ENCODE measurements at places on chromosomes 4 and X. TPM values are rescaled to one million over a fixed set of nuclear protein-coding genes. Genes with fewer than 3 reads are reported as not detected.
A peak's percentile ranks its signal among the peaks of the same experiment; 100 is the strongest.

DNA sequence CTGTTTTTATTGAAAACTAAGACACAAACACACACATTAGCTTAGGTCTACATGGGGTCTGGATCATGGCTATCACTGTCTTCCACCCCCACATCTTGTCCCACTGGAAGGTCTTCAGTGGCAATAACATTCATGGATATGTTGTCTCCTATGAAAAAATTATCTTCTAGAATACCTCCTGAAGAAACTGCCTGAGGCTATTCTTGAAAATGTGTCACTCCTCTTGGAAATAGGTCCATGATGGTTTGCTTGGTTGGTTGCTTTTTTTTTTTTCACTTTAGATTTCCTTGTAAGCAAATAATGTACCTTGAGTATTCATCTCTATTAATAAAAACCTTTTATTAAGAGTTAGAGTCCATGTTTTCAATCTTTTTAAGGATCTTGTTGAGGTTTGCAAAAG is 195.3 kb upstream of the PDE5A start:
- DNase-seq, result no peak

- DNase-seq, result no peak
Measured at GRCh38 chrX:120023259-120023658, 54.2 kb downstream of the RHOXF2B start.

DNA sequence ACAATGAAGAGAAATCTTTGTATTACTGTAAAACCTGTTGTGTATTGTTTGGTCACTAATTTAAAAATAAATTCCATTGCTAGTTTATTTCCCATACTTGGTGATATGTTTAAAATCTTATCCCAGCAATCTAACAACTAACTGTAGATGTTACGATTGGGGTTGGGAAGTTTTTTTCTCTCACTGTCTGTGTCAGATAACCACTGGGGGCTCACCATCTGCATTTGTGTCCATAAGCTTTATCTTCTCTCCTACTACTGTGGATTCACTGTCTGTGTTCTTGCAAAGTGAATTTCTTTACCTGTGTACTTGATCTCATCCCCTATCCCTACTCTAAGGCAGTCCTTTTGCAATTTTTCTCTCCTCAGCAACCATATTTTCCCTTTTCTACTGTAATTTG is 81.3 kb downstream of the STIM2 start:
- DNase-seq, result no peak

GRCh38 chr4:24973747-24974601 is 56.8 kb downstream of the LGI2 start:
- DNase-seq, result no peak

DNA sequence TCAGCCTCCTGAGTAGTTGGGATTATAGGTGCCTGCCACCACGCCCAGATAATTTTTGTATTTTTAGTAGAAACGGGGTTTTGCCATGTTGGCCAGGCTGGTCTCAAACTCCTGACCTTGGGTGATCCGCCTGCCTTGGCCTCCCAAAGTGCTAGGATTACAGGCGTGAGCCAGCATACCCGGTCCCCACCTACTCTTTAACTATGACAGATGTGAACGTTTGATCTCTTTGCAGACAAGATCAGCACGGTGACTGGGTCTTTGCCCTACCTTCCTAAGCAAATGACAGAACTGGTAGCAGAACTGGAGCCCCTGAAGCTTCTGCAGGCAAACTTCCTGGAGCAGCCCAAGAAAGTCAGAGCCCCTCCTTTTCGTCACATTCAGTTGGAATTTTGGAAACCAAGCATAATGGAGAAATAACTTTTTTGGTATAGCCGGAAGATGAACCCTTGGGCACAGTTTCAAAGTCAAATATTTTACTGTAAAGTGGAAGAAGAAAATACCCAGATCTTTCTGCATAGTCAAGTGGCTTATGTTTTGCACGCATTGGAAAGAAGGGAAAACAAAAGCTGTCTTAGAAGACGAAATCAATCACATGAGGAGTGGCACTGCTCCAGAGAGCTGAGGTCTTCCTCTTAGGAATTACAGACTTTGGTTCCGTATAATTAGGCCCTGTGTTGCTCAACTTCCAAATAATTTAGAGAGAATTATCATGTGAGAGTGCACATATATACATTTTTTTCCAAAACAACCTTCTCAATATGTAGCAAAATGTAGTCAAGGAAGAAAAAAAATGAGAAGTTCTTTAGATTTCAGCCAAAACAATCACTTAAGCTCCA is 90.6 kb downstream of the SORBS2 start:
- peak; percentile 43 for DNase-seq

DNA sequence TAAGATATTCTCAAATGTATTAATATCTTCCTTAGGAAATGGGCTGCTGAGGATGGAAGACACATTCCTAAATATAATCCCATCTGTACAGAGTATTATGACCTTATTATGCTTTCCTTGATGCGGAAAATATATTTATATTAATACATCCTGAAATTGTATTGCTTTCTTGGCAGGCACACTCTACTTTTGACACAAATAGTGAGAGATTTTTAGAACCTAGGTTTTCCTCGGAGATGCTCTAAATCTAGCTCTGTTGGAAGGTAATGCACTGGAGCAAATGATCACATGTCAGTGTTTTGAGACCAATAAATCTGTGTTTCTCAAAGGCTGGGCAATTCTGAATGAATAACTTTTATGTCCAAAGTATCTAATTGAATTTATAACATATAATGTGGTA is 94.3 kb upstream of the MAGEC2 start:
- no peak for DNase-seq

DNA sequence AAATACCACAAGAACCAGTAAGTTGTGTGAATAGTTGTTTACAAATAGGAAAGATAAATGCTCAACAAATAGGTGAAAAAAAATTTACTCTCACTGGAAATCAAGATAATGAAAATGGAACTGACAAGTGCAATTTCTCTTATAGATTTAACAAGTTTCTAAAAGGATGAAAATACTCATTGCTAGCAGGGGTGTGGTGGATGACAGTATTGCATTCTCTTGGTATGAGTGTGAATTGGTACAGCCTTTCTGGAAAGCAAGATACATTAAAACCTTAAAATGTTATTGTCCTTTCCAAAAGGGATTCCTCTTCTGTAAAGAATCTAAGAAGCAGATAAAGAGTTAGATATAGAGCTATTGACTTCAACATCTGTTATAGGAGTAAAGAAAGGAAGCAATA is 240.0 kb upstream of the RPS6KA3 start:
- DNase-seq, result no peak

- no peak for DNase-seq
Measured at GRCh38 chrX:17456526-17456925, 81.5 kb downstream of the NHS start.

GRCh38 chr4:120733968-120734367 is 188.6 kb downstream of the PRDM5 start:
- no peak for DNase-seq

GRCh38 chrX:70026112-70026850 is 23.5 kb downstream of the AWAT2 start:
- DNase-seq, result no peak

DNA sequence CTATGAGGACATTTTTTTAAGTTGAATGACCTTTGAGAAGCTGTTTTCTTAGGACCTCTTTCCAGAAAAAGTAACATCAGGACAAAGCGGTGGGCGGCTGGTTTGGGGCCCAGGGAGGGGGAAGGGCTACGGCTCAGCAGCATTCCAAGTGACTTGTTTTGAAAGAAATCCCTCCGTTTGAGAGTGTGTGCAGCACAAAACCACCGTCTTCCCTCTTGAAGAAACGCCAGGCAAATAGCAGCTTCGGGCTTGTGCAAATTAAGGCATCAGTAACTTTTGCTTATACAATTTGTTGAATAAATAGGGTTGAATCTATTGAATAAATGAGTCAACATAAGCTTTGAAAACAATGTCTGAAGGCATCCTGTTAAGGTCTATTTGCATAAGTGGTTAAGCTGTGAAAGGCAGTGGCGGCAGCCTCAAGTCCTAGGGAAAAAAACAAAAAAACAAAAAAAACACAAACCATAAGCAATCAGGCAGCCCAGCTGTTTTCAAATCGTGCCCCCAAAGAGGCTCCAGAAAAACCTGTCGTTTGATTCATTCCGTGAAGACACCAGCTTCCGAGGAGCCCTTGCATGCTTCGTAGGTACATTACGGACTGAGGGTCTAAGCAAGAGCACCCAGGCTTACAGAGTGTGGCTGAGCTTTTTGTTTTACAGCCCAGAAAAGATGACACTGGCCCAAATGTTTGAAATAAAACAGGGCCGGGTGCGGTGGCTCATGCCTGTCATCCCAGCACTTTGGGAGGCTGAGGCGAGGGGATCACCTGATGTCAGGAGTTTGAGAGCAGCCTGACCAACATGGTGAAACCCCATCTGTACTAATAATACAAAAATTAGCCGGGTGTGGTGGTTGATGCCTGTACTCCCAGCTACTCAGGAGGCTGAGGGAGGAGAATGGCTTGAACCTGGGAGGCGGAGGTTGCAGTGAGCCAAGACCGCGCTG is 103.7 kb downstream of the CRLF2 start:
- no peak for DNase-seq

- no peak for DNase-seq
Measured at GRCh38 chr4:52372269-52372668, 286.8 kb downstream of the USP46 start.

DNA sequence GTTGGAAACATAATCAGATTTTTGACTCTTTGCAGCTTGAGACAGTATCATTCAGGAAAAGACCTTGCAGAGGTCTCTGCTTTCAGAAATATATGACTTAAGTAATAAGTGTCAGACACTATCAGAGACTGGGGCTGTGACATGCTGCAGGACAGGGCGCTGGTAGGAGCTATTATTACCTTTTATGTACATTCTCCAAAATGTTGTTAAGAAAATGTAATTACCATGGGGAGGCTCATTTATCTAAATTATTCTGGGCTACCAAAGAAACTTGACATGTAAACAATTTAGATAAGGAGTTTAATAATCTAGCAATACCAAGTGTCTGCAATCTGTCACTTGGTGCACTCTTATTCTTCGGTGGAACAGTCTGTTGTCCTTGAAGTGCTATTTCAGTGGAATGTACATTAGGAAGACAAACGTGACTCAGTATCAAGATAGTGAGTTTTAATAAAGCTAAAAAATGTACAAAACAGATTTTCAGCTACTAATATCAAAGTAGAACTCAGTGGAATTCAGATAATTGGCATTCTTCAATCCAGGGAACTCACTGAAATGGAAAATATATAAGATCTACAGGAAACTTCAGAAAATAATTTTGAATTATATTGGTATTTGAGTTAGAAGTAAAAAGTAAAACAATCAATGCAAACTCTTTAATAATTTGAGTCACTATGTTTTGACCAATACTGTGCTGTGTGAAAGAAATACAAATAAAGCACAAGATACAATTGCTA is 214.5 kb downstream of the KCNIP4 start:
- DNase-seq, result no peak

DNA sequence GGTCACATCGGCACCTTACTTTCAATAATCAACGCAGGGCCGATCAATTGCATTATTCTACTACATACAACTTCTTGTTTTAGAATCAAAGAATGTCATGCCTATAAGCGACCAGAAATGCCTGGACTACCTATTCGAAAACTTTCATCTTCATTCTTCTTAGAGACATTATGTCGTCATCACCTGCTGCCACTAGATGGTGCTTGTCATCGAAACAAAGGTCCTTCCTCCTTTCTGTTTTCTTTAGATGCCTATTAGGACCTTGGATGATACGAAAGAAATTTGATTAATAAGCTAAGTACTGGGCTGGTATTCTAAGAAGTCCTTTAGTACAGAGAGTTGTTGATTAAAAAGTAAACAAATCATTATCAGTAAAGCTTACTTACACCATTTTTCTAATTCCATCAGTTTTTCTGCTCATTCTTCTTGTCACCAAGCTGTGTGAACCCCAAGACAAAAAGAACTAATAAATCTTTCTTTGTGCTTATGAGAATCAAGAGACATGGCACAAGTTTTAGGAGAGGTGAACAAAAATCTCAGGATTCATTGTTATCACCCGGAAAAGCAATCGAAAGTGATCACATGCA is 154.5 kb upstream of the SLC4A4 start:
- peak; percentile 4 for DNase-seq

DNA sequence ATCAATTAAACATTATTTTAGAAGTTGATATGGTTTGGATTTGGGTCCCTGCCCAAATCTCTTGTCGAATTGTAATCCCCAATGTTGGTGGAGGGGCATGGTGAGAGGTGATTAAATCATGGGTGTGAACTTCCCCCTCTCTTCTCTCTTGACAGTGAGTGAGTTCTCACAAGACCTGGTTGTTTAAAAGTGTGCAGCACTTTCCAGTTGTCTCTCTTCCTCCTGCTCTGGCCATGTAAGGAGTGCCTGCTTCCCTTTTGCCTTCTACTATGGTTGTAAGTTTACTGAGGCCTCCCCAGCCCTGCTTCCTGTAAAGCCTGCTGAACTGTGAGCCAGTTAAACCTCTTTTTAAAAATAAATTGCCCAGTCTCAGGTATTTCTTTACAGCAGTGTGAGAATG is 141.4 kb downstream of the GALNTL6 start:
- DNase-seq, result no peak

DNA sequence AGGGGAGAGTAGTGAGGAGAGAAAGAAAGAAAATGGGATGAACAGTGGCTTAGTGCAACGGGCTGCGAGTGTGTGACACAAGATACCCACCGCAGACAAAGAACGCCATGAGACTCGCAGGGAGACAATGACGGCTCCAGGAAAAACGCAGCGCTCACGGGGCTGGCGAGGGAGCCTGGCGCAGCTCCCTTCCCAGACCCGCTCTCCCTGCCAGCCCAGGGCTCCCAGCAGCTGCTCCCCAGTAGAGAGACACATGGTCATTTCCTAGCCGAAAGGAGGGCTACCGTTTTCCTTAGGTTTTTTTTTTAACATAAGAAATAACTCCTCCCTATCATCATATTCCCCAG is 149.5 kb downstream of the MAML3 start:
- DNase-seq, result peak; percentile 35

DNA sequence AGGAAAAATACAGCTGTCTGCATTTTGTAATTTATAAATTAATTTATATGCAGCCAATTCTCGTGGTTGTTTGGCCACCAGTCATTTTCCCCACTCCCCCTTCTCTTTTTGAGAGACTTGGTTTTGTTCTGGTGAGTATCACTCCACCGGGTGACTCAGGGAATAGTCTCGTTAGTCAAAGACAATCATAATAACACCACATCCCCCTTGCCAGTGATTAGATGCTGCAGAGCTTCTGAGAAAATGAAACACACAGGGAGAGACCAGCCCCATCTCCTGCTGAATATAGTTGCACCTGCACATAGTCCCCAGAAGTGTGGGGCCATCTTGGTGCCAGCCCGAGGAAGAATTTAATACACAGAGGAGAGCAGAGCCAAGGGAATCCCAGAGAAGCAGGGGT is 8.0 kb upstream of the FNIP2 start:
- DNase-seq, result no peak

GRCh38 chr4:41420541-41420940 is 117.4 kb upstream of the LIMCH1 start:
- no peak for DNase-seq

Gene TRIM60
- total RNA-seq, result not detected

Gene ZFP42
- not detected for total RNA-seq

Gene ITGB1BP2
- total RNA-seq, result 0.92 TPM

Gene SLC49A3
- not detected for total RNA-seq

Gene GLRA3
- not detected for total RNA-seq

Gene MAP7D2
- total RNA-seq, result 0.07 TPM

Gene PABPC1L2B
- total RNA-seq, result not detected

Gene FREM3
- not detected for total RNA-seq

Gene GPR34
- not detected for total RNA-seq

All from MG63 (cell line).